ENCODE measurements at places on chromosomes 6 and 20.

DNA sequence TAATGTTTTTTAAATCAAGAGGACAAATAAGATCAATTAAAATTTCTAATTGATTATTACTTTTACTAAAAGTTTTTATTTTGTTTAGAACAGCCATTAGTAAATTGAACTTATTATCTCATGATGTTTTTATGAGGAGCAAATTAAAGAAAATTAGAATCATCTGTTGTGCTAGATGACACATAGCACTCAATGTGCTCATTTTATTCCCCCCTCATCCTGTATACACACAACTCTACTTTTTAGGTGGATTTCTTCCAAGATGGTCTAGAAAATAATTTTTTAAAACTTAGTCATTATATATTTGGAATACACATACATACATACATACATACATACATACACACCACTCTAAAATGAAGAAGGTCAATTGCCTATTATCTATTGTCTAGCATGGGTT, 29.3 kb upstream of the TSPYL1 start:
- no peak for DNase-seq

GRCh38 chr20:22958390-22958789, 76.7 kb upstream of the SSTR4 start:
- DNase-seq = no peak

- DNase-seq = no peak
Measured at GRCh38 chr20:21505810-21506530, 7.9 kb downstream of the NKX2-2 start.

DNA sequence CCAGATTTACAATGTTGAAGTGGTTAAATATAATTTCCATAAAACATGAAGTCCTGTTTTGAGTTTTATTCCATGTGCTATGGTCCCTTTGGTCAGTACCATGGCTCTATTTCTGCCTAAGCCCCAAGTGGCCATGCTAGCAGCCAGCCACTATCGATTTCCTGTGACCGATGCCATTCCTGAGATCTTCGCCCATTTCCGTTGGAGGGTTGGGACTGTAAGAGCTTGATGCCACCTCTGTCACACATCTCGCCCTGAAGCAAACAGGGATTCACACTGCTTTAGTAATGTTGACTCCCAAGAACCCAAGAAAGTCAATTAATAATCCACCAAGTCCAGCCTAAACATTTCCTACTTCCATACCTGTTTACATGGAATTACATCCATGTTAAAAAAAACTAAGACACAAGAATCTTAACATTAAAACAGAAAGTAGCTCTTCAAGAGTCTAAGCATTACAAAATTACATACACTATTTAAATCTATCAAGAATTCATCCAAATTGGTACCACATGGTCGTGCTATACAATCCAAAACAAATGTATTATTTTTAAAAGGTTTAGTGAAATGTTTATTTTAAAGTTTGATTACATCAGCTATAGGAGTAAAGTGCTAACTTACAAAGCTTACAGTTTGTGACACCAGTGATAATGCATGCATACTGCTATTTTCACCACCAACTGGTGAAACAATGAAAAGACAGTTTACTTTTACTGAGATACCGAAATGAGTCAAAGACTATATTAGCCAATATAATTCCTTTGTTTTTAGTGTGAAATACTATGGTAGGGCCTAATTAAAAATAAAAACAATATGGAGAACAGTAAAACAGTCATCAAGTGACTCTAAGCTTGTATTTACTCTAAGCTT, 2.5 kb downstream of the RBM39 start:
- peak; percentile 92 for DNase-seq

DNA sequence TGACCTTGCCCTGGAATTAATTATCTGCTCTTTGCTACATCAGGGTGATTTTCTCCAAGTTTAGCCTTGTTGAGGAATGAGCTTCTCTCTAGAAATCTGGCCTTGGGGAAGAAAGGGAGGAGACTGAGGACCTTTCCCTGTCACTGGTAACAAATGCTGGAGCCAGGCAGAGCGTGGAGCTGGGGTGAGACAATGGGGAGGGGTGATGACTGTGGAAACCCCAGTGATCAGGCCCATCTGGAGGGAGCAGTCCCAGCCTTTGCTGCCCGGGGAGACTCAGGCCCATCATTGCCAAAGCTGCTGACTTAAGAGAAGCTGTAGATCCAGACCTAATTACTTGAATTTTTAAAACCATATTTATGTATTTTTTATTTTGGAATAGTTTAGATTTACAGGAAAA, 31.3 kb downstream of the BCAS4 start:
- no peak for DNase-seq

DNA sequence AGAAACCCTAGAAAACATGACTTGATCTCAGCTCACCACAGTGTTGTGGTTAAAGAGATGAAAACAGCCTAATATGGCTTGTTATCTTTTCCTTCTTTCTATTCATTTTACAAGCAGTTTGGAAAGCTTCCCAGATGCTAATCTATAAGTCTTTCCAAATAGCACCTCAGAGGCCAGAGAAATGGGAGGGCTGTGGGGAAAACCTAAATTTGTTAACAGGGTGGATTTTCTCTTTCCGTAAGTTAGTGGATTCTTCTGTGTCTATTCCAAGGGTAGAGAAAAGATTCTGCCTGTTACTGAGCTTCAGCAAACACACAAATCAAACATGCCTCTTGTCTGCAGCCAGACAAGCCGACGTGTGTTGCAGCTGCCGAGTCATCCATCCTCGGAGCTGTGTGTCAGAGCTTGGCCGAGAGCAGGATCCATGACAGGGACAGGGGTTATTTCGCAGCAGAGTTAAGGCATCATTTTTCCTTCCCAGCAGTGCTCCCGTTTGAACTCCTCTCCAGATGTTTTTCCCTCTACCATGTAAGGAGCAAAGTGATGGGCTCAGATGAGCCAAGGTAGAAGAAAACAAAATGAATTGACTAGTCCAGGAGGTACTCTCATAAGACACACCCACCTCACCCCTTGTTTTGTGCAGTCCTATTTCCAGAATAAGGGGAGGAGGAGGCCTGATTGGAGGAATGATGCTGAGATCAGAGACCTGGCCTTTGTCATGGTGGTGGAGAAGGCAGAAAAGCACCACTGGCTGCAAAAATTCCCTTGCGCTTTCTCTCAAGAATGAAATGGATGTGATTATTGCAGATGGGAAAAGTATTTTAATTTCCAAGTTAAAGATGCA, 560.0 kb downstream of the C6orf118 start:
- no peak for DNase-seq

- DNase-seq = peak; percentile 17
Measured at GRCh38 chr6:117776441-117776840, 101.2 kb downstream of the NUS1 start.

DNA sequence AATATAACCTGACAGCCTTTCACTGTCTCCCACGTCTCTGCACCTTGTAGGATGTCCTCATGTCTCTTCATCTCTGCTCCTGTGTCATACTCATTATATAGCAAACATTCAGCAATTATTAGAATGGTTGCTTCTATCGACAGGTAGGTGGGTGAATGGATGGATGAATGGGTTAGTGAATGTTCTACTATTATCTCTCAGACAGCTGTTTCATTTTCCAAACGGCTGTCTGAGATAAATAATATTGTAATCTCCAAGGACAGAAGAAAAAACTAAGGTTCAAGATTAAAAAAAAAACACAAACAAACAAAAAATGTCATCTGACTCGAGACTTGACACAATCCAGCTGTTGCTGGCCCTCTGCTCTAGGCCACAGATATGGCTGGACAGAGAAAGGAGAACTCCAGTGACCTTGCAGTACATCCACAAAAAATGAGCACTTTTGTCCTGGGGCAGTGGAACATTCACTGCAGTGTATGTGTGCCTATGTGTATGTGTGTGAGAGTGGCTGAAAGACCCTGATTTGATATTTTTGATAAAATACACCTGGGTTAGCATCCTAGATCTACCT, 2.1 kb downstream of the HNF4A start:
- DNase-seq = no peak

GRCh38 chr6:147060636-147061035, 143.6 kb upstream of the STXBP5 start:
- no peak for DNase-seq

DNA sequence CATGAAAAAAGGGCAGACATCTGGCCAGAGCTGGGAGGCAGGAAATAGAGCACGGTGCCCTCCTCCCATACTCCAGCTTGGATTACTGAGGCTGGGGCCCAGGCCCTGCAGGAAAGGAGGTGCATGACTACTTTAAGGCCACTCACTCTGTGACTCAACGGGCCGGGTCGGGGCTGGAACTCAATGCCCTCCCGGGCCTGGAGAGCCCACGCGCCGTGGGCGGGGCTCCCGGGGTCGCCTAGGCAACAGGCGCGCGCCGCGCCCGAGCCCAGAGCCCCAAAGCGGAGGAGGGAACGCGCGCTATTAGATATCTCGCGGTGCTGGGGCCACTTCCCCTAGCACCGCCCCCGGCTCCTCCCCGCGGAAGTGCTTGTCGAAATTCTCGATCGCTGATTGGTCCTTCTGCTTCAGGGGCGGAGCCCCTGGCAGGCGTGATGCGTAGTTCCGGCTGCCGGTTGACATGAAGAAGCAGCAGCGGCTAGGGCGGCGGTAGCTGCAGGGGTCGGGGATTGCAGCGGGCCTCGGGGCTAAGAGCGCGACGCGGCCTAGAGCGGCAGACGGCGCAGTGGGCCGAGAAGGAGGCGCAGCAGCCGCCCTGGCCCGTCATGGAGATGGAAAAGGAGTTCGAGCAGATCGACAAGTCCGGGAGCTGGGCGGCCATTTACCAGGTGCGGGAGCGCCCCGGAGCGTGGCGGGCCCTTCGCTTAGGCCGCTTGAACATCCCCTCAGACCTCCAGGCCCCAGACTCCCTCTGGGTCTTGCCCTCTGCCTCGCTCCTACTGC, at the start of gene PTPN1:
PTPN1 (plus strand) TSS at position 461 of the 783 bp plus-strand sequence; CDS start at position 606, 145 bp downstream.
- peak; percentile 100 for DNase-seq

- DNase-seq = peak; percentile 80
Measured at GRCh38 chr6:132054525-132054924, 103.4 kb upstream of the CCN2 start.

GRCh38 chr6:113560908-113561307, 296.2 kb upstream of the MARCKS start:
- peak; percentile 45 for DNase-seq

DNA sequence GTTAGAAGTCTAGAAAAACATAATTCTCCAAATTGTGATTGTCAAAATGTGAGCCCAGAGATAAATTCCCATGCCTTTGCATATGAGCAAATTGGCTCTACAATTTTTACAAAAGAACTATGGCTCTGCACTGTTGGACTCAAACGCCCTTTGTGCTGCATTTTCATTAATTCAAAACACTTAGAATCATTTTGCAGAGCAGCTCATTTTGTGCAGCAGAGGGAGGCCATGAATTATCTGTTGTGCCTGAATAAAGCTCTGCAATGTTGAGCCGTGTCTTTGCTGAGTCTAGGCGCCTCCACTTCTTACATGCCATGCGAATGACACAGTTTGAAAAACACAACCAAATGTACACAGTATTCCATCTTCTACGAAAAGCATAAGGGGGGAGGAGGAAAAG, 230.2 kb downstream of the PRKN start:
- no peak for DNase-seq

GRCh38 chr6:85436411-85436810, 13.5 kb upstream of the NT5E start:
- no peak for DNase-seq

DNA sequence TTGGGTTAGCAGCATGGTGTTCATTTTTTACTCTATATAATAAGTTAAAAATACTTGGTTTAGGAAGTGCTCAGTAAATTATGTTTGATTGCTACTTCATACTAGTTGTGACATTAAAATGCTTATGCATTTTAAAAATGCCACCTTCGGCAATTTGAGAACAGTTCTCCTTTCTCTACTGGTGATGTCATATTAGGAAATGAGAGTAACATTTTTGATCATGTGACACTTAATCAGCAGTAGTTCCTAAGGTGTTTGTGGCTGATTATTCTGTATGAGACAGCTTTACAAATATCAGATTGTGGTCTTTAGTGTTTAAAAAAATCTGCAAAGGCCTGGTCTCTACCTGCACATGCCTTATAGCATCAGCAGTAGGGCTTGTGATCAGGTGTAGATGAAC, 4.4 kb downstream of the GZF1 start:
- DNase-seq = peak; percentile 60

DNA sequence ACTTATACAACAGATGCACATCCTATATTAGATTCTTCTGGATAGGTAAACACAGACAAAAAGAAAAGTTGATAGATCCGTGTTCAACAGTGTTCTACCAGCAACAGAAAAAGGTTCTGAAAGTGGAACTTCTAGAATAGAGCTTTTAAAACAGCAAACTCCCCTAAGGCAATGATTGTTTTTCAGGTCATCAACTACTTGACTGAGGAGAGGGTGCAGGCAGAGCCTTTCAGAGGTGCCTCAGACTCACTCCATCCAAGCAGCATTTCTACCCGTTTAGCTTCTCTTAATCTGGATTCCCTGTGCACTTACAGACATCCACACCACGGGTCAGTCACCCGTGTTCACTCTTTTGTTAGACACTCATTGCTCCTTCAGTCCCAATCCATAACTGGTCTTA, 28.9 kb downstream of the FYN start:
- DNase-seq = no peak

DNA sequence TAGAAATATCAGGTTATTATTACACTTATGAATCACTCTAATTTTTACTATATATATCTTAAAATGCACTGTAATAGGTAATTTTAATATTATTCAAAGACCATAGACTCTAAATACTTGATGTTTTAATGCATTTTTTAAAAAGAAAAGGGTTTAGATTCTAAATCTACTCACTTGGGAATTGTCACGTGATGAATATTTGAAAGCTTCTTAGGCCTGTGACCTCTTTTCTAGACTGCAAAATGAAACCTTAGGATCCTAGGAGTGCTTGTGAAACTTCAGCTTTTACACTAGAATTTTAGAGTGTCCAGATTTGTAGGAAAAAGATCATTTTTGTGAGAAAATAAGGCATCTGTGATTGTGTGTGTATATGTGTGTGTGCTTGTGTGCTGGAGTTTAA, 318.0 kb downstream of the HTR1B start:
- no peak for DNase-seq

GRCh38 chr6:52890018-52890417, 19.5 kb downstream of the GSTA3 start:
- DNase-seq = no peak

GRCh38 chr20:25402583-25402982, 4.9 kb upstream of the GINS1 start:
- no peak for DNase-seq

DNA sequence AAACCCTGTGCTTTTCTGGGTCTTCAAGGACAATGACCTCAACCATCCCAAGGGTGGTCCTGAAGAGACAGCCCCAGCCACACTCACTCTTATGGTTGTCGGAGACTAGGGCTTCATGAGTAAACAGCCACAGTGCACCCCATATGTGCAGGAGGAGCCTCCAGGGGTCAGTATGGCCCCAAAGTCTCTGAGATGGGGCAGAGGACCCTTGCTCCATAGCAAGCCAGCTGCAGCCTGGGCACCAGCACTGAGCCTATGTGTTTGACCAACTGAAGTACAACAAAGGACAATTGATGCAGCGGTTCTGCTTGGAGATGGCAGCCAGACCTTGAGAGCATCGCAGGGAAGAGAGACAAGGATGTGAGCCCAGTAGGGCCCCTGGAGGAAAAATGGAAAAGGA, 112.2 kb downstream of the LRFN2 start:
- DNase-seq = no peak

Measured in RKO (cell line).